ENCODE measurements at places on chromosomes 12 and 14.

DNA sequence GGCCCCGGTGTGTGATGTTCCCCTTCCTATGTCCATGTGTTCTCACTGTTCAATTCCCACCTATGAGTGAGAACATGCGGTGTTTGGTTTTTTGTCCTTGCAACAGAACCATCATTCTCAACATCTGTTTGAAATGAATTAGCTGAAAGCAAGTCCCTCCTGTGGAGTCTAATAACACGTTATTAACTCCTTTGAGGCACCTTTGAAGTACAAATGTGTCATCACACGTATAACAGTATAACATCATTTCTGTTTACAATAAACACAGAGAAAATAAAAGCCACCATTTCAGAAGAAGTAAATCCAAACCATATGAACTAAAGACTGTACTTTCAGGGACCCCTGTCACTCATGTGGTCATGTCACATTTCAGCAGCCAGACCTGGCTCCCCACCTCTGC lies 198.5 kb downstream of the STXBP6 start:
- DNase-seq = no peak

DNA sequence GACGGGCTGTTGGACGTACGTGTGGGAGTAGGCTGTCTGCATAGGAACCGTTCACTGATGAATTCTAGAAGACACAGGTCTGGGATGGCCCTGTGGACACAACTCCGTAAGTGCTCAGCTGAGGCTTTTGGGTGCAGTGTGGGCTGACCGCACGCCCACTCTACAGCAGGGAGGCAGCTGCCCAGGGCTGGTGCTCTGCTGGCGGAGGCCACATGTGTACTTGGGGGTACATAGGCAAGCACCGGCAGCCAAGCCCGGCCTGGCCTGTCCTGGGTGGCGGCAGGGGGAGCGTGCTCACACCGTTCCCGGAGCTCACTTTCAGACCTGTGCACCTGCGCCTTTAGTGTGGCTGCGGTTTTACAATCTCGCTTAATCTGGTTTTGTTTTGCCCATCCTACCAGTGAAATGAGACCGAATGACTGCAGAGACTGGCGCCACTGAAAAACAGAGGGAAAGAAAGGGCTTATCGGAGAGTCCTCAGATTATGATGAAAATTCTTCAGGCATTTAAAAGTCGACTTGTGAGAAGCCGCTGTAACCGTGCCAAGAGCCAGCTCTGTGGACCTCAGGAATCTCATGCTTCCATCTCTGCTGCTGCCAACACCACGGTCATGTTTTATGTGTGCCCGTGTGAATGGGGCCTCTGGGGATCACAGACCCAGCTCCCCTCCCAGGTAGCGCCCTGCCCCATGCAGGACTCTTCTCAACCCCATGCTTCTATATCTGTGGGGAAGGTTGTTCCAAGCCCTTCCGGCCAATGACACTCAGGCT lies 45.8 kb downstream of the SSH1 start:
- DNase-seq = no peak

- DNase-seq = no peak
These were observed 21.6 kb upstream of the CDK2AP1 start for GRCh38 chr12:123293178-123293760.

- peak; percentile 60 for DNase-seq
These were observed 18.5 kb downstream of the NCOR2 start for GRCh38 chr12:124548854-124549378.

GRCh38 chr14:77284466-77284865 lies 13.5 kb upstream of the NGB start:
- no peak for DNase-seq
